ENCODE measurements at places on chromosomes 6 and 20. TPM values are rescaled to one million over a fixed set of nuclear protein-coding genes. Genes with fewer than 3 reads are reported as not detected.
A peak's percentile ranks its signal among the peaks of the same experiment; 100 is the strongest.

GRCh38 chr6:35432291-35432690, 19.8 kb upstream of the FANCE start:
- H3K27ac ChIP-seq: no peak overlapping the region
- no peaks in the 10 kb centered on the region for H3K4me1 ChIP-seq
- peaks cover 5% of the 10 kb centered on the region for H3K36me3 ChIP-seq
- no peak for DNase-seq
- no peak overlapping the region for H3K4me3 ChIP-seq
- no peaks in the 10 kb centered on the region for H3K27me3 ChIP-seq

DNA sequence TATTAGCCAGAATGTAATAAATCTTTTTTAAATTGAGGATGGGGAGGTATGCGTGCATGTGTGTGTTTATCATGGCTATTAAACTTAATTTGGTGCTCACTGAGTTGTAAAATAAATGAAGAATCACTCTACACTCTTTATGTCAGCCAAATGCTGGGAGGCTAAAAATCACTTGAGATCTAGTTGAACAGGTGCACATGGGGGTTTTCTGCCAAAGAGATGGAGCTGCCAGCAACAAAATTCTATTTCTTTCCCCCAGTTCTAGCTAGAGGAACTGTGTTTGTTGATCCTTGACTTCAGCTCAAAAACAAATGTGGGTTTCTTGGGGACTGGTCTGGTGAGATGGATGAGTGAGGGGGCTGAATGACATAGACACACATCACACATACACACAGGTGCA, 183.3 kb upstream of the BTBD3 start:
- no peaks in the 10 kb centered on the region for H3K4me1 ChIP-seq
- DNase-seq: no peak
- H3K4me3 ChIP-seq: no peak overlapping the region
- H3K36me3 ChIP-seq: no peaks in the 10 kb centered on the region
- H3K27me3 ChIP-seq: no peaks in the 10 kb centered on the region
- no peak overlapping the region for H3K27ac ChIP-seq

- no peaks in the 10 kb centered on the region for H3K36me3 ChIP-seq
- no peaks in the 10 kb centered on the region for H3K27me3 ChIP-seq
- DNase-seq: no peak
- H3K4me1 ChIP-seq: no peaks in the 10 kb centered on the region
- H3K4me3 ChIP-seq: no peak overlapping the region
- H3K27ac ChIP-seq: no peak overlapping the region
These were observed 174.9 kb downstream of the FRK start for GRCh38 chr6:115885636-115886366.

- DNase-seq: no peak
- H3K4me1 ChIP-seq: no peaks in the 10 kb centered on the region
- H3K4me3 ChIP-seq: no peak overlapping the region
- no peaks in the 10 kb centered on the region for H3K36me3 ChIP-seq
- H3K27ac ChIP-seq: no peak overlapping the region
- no peaks in the 10 kb centered on the region for H3K27me3 ChIP-seq
These were observed 733.3 kb upstream of the SLC35B3 start for GRCh38 chr6:9168669-9169068.

DNA sequence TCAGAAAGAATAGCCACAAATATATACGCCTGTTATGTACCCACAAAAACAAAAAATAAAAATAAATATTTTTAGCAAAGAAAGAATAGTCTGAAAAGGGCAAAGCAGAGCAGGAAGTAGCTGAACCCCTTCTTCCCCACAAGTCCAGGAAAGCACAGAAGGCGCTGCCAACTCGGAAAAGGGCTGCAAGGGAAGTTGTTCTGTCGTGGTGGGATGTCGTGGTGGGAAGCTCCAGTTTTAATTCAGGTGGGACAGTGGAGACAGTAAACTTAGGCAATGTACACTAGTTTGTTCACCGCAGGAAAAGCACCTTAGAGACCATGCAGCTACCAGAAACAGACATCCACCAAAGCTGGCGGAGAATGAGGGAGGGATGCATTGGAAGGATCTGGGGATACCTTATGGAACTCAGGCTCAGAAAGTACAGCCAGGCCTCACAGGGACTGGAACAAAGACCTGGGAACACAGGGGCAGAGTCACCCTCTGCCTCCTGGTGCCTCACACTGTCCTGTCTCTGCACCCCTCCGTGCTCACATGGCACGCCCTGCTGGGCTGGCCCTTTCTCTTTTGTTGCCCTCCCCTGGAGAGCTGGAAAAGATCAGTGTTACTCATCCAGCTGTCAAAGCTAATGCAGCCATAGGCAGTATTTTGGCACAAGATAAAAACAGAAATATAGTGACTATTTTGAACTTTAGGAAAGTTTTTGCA, 3.3 kb upstream of the APMAP start:
- no peaks in the 10 kb centered on the region for H3K36me3 ChIP-seq
- H3K4me3 ChIP-seq: no peak overlapping the region
- no peak for DNase-seq
- H3K27me3 ChIP-seq: no peaks in the 10 kb centered on the region
- H3K27ac ChIP-seq: no peak overlapping the region

- H3K36me3 ChIP-seq: no peaks in the 10 kb centered on the region
- H3K27me3 ChIP-seq: no peaks in the 10 kb centered on the region
- no peak overlapping the region for H3K4me3 ChIP-seq
These were observed 146.1 kb downstream of the LMBRD1 start for GRCh38 chr6:69650703-69651102.

DNA sequence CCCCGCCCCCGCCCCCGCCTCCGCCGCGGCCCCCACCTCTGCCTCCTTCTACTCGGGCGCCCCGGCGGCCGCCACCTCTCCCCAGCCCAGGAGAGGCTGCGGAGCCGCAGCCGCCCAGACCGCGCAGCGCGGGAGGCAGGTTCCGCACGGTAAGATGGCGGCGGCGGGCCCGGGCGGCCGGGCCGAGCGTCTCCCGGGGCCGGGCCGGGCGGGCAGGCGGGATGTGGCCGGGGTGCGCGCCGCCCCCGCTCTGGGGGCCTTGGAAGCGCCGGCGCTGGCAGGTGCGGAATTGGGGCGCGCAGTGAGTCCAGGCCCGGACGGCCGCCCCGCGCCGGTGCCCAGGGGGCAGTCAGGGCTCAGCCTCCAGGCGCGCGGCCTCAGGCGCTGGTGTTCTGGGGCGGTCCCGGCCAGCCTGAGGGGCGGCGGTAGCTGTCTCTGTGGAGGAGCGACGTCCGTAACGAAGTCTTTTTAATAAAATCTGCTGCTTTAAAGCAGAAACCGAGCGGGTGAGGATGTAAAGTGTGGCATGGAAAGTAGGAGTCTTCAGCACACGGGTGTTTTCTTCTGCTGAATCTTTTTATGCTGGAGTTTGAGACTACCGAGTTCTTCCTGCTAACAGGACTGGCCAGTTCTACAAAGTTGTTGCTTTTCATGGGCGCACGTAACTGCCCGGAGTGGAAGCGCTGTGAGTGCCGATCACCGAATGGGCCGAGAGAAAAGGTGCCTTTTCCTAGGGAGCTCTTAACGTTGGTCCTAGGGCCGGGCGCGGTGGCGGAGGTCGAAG, at the start of gene GID8:
TSS of gene GID8 (plus strand) at position 43 of the 784 bp plus-strand sequence. CDS start 3,356 bp downstream, outside the sequence.
- H3K4me1 ChIP-seq: peaks cover 25% of the 10 kb centered on the region
- peak within 1 kb of the TSS; percentile 71 for H3K4me3 ChIP-seq
- peaks cover 5% of the 10 kb centered on the region for H3K36me3 ChIP-seq
- H3K27me3 ChIP-seq: no peaks in the 10 kb centered on the region

GRCh38 chr6:88361298-88361697, 195.2 kb upstream of the CNR1 start:
- H3K4me1 ChIP-seq: no peaks in the 10 kb centered on the region
- H3K27ac ChIP-seq: no peak overlapping the region
- H3K36me3 ChIP-seq: no peaks in the 10 kb centered on the region
- DNase-seq: no peak

DNA sequence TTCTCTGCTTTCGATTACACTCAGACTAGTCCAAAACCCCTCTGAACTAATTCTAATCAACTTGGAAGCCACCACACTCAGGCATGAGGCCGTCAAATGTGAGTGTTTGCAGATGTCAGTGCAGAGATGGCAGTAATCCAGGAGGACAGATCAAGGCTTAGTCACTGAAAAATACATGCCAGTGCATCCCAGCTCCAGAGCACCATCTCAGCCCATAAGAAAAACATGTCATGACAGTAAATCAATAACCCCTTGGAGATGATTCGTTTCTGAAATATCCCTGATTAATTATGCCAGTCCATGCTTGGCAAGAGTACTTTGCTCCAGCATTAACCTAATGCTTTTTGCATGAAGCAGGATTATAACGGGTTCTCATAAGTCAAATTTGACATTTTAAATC, 179.5 kb downstream of the ADAT2 start:
- H3K27ac ChIP-seq: no peak overlapping the region
- no peak overlapping the region for H3K4me3 ChIP-seq
- no peaks in the 10 kb centered on the region for H3K27me3 ChIP-seq
- no peaks in the 10 kb centered on the region for H3K4me1 ChIP-seq
- DNase-seq: no peak

GRCh38 chr20:37543828-37544227, 16.2 kb upstream of the BLCAP start:
- no peak for DNase-seq
- no peaks in the 10 kb centered on the region for H3K27me3 ChIP-seq
- no peaks in the 10 kb centered on the region for H3K36me3 ChIP-seq
- H3K4me3 ChIP-seq: no peak overlapping the region
- no peaks in the 10 kb centered on the region for H3K4me1 ChIP-seq
- H3K27ac ChIP-seq: no peak overlapping the region

DNA sequence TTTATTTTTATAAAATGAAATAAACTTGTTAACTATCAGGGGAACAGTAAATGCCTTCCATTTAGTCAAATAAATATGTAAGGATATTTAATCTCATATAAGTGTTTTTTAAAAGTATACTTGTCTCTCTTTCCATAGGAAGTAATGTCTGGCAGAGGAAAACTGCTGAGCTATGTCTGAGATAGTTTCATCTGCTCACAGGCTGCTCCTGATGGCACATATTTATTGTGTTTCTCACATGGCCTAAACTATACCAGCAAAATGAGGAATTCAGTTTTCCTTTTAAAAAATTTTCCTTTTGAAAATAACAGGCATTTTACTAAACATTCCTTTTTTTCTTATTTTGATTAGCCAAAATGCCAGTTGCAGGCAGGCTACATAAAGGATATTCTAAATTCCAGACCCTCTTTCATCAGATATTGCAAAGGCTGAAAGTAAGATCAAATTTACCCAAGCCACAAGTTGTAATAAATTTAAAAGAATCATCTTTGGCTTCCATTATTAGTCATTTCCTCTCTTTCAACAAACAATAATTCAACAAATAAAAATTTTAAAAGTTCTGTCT, 60.1 kb upstream of the RNF146 start:
- no peaks in the 10 kb centered on the region for H3K27me3 ChIP-seq
- DNase-seq: no peak
- H3K36me3 ChIP-seq: no peaks in the 10 kb centered on the region
- no peaks in the 10 kb centered on the region for H3K4me1 ChIP-seq
- H3K27ac ChIP-seq: no peak overlapping the region

GRCh38 chr6:24492475-24492874, 2.3 kb upstream of the ALDH5A1 start:
- no peaks in the 10 kb centered on the region for H3K36me3 ChIP-seq
- H3K27me3 ChIP-seq: no peaks in the 10 kb centered on the region
- H3K4me3 ChIP-seq: no peak overlapping the region
- H3K4me1 ChIP-seq: peaks cover 11% of the 10 kb centered on the region

GRCh38 chr20:53444401-53445149, 149.1 kb downstream of the ZNF217 start:
- no peak overlapping the region for H3K4me3 ChIP-seq
- H3K36me3 ChIP-seq: no peaks in the 10 kb centered on the region
- no peak overlapping the region for H3K27ac ChIP-seq
- no peak for DNase-seq

GRCh38 chr6:79869184-79869583, 78.2 kb downstream of the ELOVL4 start:
- H3K27ac ChIP-seq: no peak overlapping the region
- no peaks in the 10 kb centered on the region for H3K36me3 ChIP-seq
- peaks cover 3% of the 10 kb centered on the region for H3K4me1 ChIP-seq
- H3K27me3 ChIP-seq: no peaks in the 10 kb centered on the region
- no peak for DNase-seq

DNA sequence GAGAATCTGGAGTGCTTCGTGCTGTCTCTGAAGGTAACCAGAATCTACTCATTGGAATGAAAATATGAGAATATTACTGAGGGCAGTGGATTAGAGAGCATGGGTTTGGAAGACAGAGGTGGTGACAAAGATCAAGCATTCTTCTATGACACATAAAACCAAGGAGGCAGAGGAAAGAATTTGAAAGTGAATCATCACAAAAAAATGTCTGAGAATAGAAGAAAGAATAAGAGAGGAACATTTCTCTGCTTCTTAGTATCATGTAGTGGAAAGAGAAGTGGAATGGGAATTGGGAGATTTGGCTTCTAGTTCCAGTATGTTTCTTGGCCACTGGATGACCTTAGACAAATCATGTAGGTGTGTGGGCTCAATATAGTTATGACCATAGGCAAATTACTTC, 474.0 kb downstream of the TFAP2B start:
- H3K4me1 ChIP-seq: no peaks in the 10 kb centered on the region
- no peak overlapping the region for H3K27ac ChIP-seq
- H3K36me3 ChIP-seq: no peaks in the 10 kb centered on the region
- H3K4me3 ChIP-seq: no peak overlapping the region
- DNase-seq: no peak
- H3K27me3 ChIP-seq: no peaks in the 10 kb centered on the region

DNA sequence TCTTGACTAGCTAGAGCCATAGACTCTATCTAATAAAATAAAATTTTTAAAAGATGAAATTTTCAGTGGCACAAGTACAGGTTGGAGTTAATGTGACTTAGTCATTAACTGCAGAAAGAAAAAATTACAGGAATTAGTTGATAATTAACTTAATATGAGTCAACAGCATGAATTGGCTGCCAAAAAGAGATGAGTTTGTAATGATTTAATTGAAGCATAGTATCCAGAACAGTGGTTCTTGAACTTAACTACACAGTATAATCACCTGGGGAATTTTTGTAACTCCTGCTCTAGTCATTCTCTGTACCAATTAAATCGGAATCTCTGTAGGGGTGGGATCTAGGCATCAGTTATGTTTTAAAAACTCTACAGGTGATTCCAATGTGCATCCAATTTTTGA, 46.3 kb upstream of the HMGN3 start:
- no peak overlapping the region for H3K27ac ChIP-seq
- no peak for DNase-seq
- H3K27me3 ChIP-seq: no peaks in the 10 kb centered on the region
- H3K4me1 ChIP-seq: no peaks in the 10 kb centered on the region
- H3K4me3 ChIP-seq: no peak overlapping the region
- H3K36me3 ChIP-seq: no peaks in the 10 kb centered on the region

GRCh38 chr6:89386917-89387491, 25.1 kb downstream of the RRAGD start:
- no peaks in the 10 kb centered on the region for H3K27me3 ChIP-seq
- peaks cover 18% of the 10 kb centered on the region for H3K4me1 ChIP-seq
- DNase-seq: no peak
- H3K27ac ChIP-seq: no peak overlapping the region

- no peaks in the 10 kb centered on the region for H3K36me3 ChIP-seq
- no peak overlapping the region for H3K4me3 ChIP-seq
- no peak for DNase-seq
- no peak overlapping the region for H3K27ac ChIP-seq
- H3K27me3 ChIP-seq: peaks cover 42% of the 10 kb centered on the region
These were observed 7.5 kb upstream of the TBX18 start for GRCh38 chr6:84771756-84772356.

The MMUT gene
- 15.7 TPM for total RNA-seq

The PRPH2 gene
- total RNA-seq: 4.7 TPM

The NOL4L gene
- 29.9 TPM for total RNA-seq

The CLVS2 gene
- total RNA-seq: not detected

The ETV7 gene
- total RNA-seq: not detected

The SERPINB1 gene
- 52.8 TPM for total RNA-seq

Data from thyroid gland (tissue), 4 donors.